ENCODE measurements at places on chromosomes 3 and 15. TPM values are rescaled to one million over a fixed set of nuclear protein-coding genes. Genes with fewer than 3 reads are reported as not detected.

Gene GATA2
- total RNA-seq = 4.0 TPM

Gene ANKRD34C
- total RNA-seq = not detected

Gene EIF2A
- total RNA-seq = 62.5 TPM

Gene ATP10A
- 10.0 TPM for total RNA-seq

Gene CHRNB4
- not detected for total RNA-seq

Gene SMARCC1
- 70.8 TPM for total RNA-seq

Gene POLR2H
- total RNA-seq = 74.4 TPM

Gene POPDC2
- total RNA-seq = 15.6 TPM

Gene FAM227B
- 3.3 TPM for total RNA-seq

Gene ZNF660
- total RNA-seq = 2.2 TPM

Gene RAB6B
- total RNA-seq = 4.8 TPM

Gene GAP43
- total RNA-seq = 3.5 TPM

Gene LRRIQ4
- not detected for total RNA-seq

Gene RLBP1
- total RNA-seq = not detected

Gene CCDC33
- not detected for total RNA-seq

Gene STRA6
- not detected for total RNA-seq

Gene PYDC2
- not detected for total RNA-seq

Gene DTX3L
- total RNA-seq = 22.3 TPM

Gene SENP5
- total RNA-seq = 33.3 TPM

Gene MESP2
- 0.96 TPM for total RNA-seq

Gene C3orf49
- not detected for total RNA-seq

Gene PLSCR2
- not detected for total RNA-seq

Gene PLIN1
- 12.7 TPM for total RNA-seq

Gene BNC1
- total RNA-seq = not detected

Gene CD86
- 4.6 TPM for total RNA-seq

Gene MESP1
- total RNA-seq = 12.4 TPM

Gene CCR9
- 1.3 TPM for total RNA-seq

Gene TYRO3
- not detected for total RNA-seq

Gene ACTRT3
- 2.1 TPM for total RNA-seq

Gene PIK3R4
- 33.0 TPM for total RNA-seq

Gene UTS2B
- total RNA-seq = not detected

Gene GOLGA8J
- not detected for total RNA-seq

Gene IFT122
- total RNA-seq = 15.4 TPM

Gene SRP14
- 511 TPM for total RNA-seq

Gene GRM7
- total RNA-seq = 0.16 TPM

Gene TMOD3
- total RNA-seq = 18.7 TPM

Gene STRIT1
- total RNA-seq = not detected

Data from transverse colon (tissue), 4 donors.